Kasumi-1 (cell line): ENCODE measurements at places on chromosomes 5 and 9.

- DNase-seq = peak; percentile 41
Observed at GRCh38 chr5:104189909-104190308, 627.3 kb upstream of the NUDT12 start.

GRCh38 chr5:174310243-174310642 lies 264.7 kb downstream of the NSG2 start:
- DNase-seq = no peak

DNA sequence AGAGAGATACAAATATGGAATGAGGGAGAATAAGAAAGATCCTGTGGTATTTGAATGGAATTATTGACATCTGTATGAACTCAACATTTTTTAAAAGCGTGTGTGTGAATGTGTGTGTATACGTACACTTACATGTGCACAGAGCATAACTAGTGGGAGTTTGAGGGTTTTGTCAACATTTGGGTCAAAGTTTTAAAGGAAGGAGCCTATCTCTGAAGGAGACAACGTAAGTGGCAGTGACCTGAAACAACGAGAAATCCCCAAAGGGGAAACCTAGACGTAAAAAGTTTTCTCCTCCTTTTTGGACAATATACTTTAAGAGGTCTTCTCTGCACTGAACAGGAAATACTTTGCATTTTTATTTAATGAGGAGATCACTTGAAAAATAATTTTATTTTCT lies 40.2 kb upstream of the DTWD2 start:
- DNase-seq = no peak

GRCh38 chr5:149235841-149236240 lies 35.8 kb upstream of the AFAP1L1 start:
- no peak for DNase-seq
